ENCODE measurements at places on chromosomes 12 and 14.

- no peak for DNase-seq
Measured at GRCh38 chr12:81558031-81558430, 201.1 kb downstream of the PPFIA2 start.

GRCh38 chr12:132422040-132422380 lies 67.9 kb upstream of the FBRSL1 start:
- no peak for DNase-seq

DNA sequence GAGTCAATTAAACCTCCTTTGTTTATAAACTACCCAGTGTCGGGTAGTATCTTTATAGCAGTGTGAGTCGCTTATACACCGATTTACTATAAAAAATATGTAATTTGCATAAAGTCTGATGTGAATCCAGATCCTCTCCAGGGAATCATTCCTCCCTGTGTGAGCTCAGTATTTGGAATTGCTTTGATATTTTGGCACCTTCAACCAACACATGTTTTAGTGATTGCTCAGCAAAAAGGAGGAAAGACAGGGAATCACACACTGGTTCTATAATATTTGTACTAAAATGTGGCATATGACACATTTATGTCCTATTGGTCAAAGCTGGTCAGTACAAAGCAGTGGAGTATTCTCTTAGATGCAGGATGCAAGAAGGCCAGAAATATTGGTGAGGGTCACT lies 703.9 kb upstream of the ATXN7L3B start:
- DNase-seq = no peak

GRCh38 chr12:58596381-58596780 lies 323.9 kb downstream of the LRIG3 start:
- DNase-seq = no peak

DNA sequence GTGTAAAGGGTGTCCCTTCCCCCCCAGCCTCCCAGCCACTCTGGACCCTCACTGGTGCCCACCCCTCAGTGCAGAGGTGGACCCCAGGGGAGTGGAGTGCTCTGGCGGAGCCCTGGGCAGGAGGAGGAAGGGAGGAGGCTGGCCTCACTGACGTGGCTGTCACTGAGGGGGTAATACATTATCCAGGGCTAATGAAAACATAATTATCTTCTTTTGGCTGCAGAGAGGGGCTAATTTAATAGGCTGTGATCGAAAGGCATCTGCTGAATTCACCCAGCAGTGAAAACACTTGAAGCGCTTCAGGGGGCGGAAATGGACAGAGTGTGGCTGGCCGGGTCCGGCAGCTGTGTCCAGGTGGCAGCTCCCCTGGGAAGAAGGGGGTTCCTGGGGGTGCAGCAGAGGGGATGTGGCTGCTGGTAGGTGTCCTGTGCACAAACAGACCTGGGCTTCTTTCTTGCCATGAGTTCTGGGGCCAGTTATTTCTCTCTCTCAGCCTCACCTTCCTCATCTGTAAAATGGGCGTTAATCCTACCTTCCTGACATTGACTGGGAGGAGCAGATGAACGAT lies 3.7 kb upstream of the NOS1 start:
- DNase-seq = no peak

DNA sequence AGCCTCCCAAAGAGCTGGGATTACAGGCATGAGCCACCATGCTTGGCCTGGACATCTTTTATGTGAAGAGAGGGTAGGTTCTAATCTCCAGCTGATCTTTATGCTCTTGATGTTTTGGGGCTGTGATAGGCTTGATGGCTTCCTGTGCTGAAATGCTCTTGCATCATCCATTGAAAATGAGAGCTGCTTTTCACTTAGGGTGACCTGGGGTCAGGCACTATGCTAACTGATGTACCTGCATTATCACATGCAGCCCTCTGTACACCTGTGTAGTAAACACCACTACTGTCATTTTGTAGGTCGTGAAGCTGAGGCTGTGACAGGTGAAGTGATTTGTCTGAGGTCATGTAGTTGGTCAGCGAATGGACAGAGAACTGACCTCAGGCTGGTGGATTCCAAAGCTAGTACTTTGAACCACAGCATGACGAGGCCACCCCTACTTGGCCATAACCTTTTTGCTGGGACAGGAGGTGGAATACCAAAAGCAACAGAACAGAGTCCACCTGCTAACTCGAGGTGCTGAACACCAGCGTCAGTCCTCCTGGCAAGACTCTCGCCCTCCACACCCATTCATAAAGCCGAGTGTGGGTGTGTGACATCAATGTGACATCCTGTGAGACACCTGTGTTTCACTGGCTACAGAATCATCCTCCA lies 69.1 kb downstream of the C12orf75 start:
- DNase-seq = no peak

DNA sequence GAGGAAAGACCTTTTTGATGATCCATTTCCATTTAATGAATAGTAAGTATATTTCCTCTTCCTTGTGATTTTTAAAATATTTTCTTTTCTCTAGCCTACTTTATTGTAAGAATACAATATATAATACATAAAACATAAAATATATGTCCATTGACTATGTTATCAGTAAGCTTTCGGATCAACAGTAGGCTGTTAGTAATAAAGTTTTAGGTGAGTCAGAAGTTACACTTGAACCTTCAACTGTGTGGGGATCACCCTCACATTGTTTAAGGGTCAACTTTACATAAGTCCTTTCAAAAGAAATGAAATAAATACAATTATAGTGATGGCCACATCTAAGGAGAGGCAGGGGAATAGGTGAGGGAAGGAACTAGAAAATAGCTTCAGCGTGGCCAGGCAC lies 5.0 kb upstream of the TFCP2 start:
- DNase-seq = no peak

DNA sequence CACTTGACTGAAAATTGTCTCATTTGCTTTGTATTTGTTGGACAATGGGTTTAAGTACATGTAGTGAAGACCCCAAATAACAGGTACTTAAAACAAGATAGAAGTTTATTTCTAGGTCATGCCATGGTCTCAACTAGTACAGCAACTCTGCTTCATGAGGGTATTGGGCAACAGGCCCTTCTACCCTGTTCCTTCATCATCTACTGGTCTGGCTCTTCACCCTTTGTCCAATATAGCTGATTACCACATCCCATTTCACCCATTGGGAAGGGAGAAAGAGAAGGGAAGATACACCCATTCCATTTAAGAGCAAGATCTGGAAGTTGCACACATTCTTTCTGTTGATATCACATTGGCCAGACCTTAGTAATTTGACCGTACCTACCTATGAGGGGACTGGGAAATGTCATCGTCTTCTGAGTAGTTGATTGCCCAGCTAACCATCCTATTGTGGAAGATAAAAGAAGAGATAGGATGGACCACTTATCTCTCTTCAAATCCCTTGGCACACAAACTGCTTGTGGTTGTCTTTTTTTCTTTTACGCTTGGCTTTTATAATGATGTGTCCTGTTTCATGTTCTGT lies 104.6 kb downstream of the DIP2B start:
- DNase-seq = no peak

- no peak for DNase-seq
Measured at GRCh38 chr12:26803552-26803951, 29.4 kb downstream of the ITPR2 start.

DNA sequence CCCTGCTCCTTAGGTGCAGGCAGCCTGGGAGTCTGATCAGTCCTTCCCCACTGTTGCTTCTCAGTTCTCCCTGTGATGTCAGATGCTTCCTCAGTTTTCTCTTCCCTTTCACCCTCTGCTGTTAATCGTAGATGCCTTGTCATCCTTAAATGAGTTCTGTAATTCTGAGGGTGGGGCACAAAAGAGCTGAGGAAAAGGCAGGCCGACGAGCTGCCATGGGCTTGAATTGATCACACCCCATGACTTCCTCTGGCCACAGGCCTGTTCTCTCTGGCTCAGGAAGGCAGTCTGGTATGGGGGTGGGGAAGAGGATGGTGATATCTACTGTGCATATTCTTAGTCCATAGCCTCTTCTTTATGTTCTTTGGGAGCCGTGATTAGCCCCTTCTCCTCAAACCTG lies 5.2 kb upstream of the AP1G2 start:
- DNase-seq = no peak

DNA sequence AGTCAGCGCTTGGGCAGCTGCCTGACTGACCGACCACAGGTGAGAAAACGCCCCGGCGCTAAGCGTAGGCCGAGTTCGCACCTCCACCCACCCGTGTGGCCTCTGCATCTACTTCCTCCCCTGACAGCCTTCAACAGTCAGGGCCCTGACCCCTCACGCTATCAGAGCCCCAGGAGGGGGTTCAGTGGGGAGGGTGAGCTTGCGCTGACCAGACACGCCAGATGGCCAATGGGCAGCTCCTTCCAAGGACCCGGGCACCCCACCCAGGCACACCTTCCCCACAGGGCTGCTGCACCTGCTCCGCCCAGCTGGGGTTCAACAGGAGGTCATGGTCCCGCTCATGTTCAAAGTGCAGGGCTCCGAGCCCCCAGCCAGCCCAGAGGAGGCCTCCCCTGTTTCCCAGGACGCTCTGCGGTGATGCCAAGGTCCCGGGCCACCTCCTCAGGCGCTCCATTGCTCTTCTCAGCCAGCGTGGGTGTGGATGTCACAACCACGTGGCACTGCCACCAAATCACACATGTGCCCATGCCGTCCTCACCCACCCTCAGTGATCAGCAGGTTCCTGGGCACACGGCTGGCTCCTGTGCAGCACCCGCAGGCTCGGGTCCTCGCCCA lies 48.7 kb upstream of the BCL11B start:
- DNase-seq = no peak

GRCh38 chr12:57850854-57851430 lies 4.4 kb upstream of the CTDSP2 start:
- peak; percentile 36 for DNase-seq

GRCh38 chr12:88684610-88685009 lies 104.3 kb upstream of the KITLG start:
- DNase-seq = no peak

GRCh38 chr12:98344046-98344930 lies 171.1 kb upstream of the TMPO start:
- DNase-seq = no peak

DNA sequence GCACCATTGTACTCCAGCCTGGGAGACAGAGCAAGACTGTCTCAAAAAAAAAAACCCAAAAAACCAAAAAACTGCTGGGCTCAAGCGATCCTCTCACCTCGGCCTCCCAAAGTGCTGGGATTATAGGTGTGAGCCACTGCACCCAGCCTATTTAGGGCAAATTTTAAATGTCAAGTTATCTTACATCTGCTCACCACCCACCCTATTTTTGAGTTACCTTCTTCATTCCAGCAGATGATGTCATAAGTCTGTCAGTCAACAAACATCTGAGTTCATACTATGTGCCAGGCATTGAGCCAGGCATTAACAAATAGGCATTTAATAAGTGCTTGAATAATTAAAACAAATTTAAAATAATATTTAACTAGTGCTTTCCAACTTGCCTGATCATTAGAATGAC lies 21.5 kb downstream of the BATF start:
- no peak for DNase-seq

- no peak for DNase-seq
Measured at GRCh38 chr12:114272071-114272470, 133.9 kb downstream of the TBX5 start.

DNA sequence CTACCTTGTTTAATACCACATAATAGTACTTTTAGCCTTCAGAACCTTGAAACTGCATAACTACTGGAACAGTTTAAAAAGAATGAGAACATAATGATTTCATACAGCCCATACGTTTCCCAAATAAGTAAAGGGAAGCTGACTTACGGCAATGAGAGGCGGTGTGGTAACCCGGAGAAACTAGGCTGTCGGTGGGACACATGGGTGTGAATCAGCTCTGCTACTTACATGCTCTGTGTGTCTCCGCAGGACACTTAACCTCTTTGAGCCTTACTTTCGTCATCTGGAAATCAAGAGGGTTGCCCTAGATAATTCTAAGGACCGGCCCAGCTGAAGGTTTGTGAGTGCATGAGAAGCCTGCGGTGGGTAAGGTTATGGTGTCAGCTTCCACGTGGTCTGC lies 49.3 kb upstream of the PLEKHG3 start:
- no peak for DNase-seq

DNA sequence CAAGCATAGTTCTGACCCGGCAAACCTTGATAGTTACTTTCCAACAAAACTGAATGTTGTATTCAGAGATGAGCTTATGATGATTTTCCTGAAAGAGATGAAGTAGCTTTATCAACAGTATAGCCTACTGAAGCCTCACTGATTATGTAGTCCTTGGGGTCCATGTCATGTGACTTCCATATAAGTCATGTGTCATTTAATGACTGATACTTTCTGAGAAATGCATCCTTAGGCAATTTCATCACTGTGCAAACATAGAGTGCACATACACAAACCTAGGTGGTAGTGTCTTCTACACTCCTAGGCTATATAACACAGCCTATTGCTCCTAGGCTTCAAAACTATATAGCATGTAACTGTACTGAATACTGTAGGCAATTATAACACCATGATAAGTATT lies 28.5 kb upstream of the TUBA1C start:
- no peak for DNase-seq

DNA sequence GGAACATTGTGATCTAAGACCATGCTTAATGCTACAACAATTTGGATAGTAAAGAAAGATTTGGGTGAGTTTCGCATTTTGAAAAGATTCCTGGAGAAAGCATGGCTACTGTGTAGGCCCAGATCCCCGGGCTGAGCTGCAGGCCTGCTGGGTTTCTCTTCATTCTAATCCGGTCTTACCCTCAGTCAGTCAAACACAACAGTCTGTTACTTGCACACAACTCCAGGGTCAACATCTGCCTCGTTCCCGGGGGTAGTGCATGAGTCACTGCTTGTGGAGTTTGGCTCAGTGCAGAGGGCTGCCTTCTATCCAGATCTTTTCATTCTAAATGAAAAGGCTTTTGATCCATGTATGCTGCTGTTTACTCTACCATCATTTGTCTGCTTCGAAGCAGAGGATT lies 60.4 kb upstream of the SEL1L start:
- DNase-seq = no peak

DNA sequence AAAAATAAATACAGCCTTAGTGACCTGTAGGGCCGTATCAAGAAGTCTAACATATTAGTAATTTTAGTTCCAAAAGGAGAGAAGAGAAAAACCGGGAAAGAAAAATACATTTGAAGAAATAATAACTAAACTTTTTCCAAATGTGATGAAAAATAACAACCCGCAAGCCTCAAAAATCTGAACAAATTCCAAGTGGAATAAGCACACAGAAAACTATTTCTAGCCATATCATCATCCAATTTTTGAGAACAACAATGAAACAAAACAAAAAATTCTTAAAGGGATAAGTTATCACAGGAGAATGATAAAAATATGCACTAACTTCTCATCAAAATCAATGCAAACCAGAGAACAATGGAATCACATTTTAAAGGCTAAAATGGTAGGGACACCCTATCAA lies 198.1 kb upstream of the PLXNC1 start:
- no peak for DNase-seq

- no peak for DNase-seq
Measured at GRCh38 chr14:56810836-56811592, 735 bp upstream of the OTX2 start.

DNA sequence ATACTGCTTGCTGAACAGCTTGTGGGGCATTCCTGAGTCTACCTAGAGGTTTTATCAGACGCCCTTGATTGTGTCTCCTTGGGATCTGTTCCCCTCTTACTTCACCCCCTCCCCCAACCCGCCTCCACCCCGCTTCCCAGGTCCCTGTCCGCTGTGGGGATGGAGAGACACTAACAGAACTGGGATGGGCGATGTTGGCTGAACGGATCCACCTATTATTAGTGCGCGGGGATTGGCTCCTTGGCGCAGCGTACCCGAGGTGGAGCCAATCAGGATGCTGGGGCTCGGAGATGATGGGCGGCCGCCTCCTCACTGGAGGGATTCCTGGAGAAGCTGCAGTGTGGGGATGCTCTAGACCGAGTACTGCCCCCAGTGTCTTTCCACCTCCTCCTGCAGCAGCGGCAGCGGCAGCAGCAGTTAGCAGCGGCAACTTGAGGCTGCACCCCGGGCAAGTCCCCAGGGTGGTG lies at the start of gene SYT1:
TSS of gene SYT1 (plus strand) at position 372 of the 467 bp plus-strand sequence.
- peak; percentile 8 for DNase-seq

GRCh38 chr12:64400041-64400440 lies 4.2 kb upstream of the XPOT start:
- no peak for DNase-seq
